Stimulated activated CD4-positive, alpha-beta T cell treated with anti-CD3 and anti-CD28 coated beads, Interleukin-4, amount 100 ng/mL, for 24 hours (primary cell): ENCODE measurements at places on chromosomes 11 and 22.

DNA sequence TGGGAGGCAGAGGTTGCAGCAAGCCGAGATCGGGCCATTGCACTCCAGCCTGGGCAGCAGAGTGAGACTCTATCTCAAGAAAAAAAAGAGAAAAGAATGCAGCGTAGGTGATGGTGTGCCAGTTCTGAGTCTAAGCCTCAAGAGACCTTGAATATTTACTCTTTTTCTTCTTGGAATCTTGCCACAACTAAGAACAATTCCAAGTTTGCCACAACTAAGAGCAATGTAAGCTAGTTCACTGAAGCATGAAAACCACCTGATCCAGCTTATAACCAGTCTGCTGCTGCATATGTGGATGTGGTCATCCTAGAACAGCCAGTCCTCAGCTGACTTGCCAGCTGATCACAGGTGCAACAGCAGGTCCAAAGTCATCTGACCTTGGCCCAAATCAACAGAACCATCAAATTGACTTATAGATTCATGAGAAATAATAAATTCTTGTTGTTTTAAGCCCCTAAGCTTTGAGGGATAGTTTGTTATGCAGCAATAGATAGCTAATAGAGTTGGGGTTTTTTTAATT, 25.4 kb upstream of the SEZ6L start:
- no peak for DNase-seq

DNA sequence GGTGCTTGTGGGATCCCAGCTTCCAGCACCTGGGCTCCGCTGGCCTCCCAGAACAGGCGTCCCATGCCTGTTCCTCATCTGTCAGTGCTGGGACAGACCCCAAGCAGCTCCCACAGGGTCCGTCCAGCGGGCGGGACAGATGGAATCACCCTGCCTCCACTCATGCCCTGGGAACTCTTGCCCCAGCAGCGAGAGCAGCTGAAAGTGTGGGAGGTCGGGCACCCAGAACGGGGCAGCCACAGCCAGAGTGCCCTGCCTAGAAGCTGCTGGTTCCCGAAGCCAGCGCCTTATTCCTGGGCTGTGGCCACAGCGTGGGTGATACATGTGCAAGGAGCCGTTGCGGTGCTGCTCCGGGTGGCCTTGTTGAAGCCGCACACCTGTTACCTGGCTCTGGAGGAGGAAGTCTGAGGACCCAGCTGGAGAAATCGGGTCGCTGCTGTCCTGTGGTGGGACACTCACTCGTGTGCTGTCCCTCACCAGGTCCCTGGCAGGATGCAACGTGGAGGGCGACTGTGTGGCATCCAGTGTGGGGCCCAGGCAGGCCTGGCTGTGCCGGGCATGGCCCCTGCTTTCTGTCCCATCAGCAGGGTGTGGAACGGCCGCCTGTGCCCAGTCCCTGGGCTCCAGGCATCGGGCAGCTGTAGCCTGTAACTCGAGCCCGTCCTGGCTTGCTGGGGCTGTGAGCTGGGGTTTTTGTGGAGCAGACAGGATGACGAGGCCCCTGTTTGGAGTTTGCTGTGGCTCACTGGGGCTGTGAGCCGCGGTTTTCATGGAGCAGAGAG, 16.2 kb downstream of the GRAMD4 start:
- no peak for DNase-seq

- no peak for DNase-seq
These were observed 3.7 kb upstream of the MIEF1 start for GRCh38 chr22:39498368-39498767.

- DNase-seq = no peak
These were observed 69.9 kb downstream of the HIRA start for GRCh38 chr22:19361501-19362103.

DNA sequence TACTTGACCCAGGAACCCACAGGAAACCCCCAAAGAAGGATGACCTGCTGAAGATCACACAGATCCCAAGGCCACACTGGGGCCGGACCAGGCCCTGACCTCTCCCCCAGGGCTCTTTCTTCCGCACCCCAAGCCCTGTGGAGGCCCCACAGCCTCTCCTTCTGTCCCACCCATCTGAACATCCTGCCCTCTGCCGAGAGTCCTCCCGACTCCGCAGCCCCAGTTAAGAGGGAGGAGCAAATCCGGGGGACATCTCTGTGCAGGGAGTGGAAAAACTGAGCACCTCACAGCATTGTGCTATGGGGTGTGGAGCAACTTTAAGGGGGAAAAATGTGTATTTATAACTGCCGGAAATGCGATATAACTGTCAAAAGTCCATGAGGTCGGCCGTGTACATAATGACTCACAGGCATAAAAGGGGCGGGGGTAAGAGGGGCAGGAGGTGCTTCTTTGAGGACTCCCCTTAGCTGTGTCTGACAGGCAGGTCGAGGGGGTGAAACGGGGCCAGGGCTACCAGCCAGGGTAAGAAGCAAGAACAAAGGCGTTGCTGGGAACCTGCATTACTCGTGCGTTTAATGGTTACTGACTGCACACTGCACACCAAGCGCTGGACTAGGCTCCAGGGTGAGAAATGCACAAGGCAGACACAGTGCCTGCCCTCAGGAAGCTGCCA, 57.2 kb downstream of the WNT11 start:
- no peak for DNase-seq

GRCh38 chr11:85947431-85948272, 92.5 kb downstream of the CCDC83 start:
- DNase-seq = peak; percentile 23

- DNase-seq = no peak
These were observed 160.2 kb downstream of the LDLRAD3 start for GRCh38 chr11:36103933-36104530.

DNA sequence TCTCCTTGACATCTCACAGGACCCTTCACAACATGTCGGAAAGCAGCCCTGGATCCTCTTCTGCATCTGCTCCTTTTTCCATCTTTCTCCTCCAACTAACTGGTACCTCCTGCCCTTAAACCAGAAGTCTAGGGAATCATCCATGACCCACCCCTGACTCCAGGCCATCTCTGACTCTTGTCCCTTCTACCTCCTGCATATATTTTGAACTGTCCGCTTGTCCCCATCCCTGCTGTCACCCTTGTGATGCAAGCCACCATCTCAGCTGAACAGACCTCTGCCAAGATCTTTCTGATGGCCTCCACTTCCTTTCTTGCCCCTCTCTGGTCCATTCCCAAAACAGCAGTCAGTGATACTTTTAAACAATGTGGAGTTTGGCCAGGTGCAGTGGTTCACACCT, 7.0 kb downstream of the RIBC2 start:
- DNase-seq = no peak

GRCh38 chr11:102467080-102467708, 14.6 kb upstream of the TMEM123 start:
- no peak for DNase-seq

GRCh38 chr22:46507451-46508425, 29.7 kb downstream of the CELSR1 start:
- DNase-seq = no peak
